ENCODE measurements at places on chromosomes 1 and 21. TPM values are rescaled to one million over a fixed set of nuclear protein-coding genes. Genes with fewer than 3 reads are reported as not detected.

The AMPD1 gene
- not detected for total RNA-seq

The DYNLT5 gene
- total RNA-seq, result not detected

The MX2 gene
- not detected for total RNA-seq

The FCGR3A gene
- total RNA-seq, result not detected

The TNFSF4 gene
- total RNA-seq, result 0.23 TPM

The KCND3 gene
- not detected for total RNA-seq

The TRAF3IP3 gene
- not detected for total RNA-seq

The TDRD5 gene
- 0.12 TPM for total RNA-seq

The BSND gene
- total RNA-seq, result not detected

DNA sequence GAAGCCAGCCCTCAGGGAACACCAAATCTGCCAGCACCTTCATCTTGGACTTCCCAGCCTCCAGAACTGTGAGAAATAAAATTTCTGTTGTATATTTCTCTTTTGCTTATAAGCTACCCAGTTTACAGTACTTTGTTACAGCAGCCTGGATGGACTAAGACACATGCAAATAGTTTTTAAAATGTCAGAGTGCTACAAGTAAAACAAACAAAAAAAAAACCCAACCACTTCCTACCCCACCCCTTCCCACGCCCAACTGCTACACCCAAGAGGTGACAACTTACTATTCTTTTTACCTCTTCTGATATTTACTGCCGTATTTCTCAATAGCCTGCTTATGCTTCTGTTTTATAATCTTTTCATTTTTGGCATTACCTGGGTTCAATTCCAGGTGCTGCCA is 8.6 kb upstream of the SPSB1 start:
- no peak for DNase-seq

DNA sequence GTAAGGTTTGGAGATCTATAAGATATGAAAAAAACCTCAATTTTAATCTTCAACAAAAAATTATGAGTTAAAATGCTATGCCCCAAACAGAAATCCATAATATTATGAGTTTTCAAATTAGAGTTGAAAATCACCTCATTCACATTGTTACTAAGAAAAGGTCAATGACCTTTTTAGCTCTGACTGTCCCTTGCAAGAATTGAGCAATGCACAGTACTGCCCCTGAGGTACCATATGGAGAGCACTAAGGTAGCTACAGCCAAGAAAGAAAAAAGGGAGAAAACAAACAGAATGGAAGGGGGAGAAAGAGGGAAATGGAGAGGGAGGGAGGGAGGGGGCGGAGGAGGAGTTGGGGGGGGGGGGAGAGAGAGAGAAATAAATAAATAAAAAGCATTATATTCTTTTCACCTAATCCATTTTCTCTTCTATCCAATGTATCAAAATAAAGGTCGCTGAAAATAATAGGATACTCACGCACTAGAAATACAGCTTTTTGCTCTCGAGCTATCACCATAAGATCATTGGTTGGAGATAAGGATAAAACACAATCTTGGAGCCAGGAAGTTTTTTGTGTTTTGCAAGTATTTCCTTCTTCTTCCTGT is 58.8 kb downstream of the RAB3GAP2 start:
- DNase-seq, result peak; percentile 42

DNA sequence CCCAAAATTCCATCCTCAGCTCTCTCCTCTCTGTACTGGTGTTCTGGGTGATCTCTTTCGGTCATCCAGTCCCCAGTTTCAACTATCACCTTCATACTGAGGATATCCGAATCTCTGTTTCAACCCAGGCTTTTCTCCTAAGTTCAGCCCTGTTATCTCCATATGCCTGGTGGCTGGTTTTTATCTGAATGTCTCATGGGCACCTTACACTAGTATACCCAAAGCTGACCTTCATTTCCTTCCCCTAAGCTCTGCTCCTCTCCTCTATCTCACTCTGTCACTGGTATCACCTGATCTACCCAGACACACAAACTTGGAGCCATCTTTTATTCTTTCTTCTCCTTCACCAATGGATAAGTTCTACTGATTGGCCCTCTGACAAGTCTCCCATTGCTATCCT is 53.0 kb downstream of the LRRC71 start:
- no peak for DNase-seq

- DNase-seq, result no peak
Measured at GRCh38 chr1:109485001-109485400, 1.3 kb downstream of the ATXN7L2 start.

DNA sequence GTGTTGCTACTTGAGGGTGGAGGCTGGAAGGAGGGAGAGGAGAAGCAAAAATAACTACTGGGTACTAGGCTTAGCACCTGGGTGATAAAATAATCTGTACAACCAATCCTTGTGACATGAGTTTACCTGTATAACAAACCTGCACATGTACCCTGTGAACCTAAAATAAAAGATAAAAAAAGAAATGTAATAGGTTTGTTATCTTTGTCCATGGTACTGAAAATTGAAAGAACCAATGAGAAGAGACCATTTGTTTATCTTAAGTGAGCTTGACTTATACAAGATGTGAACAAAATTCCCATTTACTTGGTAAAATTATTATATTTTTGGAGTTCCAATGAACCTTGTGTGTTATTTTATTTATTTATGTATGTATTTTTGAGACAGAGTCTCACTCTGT is 11.1 kb upstream of the USP25 start:
- no peak for DNase-seq

DNA sequence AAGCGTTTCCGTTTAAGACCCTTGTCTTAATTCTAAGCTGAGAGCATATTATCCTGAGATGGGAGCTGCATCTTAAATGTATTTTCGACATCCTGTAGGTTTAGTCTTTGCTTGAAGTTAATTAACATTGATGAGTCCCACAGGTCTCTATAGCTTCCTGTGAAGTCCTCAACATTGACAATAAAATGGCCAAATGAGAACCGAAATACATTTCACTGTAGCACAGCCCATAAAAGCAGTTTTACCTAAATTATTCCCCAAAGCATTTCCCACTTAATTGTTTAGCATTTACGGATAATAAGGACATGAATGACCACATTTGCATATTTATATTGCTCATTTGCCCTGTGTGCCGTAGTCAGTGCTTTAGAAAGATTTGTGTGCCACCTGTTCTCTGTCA is 116.4 kb downstream of the CRB1 start:
- DNase-seq, result no peak

DNA sequence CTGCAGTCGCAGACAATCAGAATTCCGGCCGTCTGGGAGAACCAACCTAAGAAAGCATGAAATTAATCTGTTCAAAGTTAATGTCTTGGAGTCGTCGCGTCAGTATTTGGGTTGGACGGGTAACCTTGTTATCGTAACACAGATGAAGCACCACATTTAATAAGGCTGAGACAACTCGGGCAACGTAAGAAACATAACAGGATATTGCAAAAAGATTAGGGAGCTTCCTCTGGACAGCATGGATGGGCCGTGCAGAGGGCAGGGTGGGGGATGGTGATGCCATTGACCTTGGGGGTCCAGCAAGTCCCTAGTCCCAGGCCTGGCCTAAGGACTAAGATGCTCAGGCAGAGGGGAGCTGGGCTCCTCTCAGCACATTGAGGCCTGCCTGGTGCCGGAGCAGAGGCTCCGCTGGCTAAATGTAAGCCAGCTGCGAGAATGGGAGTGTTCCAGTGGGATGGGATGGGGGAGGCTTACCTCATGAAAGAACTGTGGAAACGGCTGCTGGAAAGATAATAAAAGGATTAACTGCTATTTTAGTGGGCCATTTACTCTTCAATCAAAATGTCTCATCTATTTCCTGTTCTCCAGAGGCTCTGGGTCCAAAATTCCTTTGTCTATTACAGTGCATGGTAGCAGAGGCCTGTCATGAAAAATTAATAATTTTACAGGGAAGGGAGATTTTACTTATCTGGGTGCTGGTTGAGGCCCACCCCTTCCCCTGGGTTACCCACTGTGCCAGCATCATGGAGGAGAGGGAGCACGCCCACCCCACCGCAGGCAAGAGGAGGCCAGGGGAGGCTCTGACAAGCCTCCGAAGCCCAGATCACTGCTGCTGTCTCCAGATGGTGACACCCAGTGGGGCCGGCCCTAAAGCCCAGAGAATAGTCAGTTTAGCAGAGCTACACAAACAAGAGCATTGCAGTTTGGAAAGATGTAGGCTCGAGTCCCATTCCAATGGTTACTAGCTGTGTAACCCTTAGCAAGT is 131.6 kb downstream of the DMRTB1 start:
- no peak for DNase-seq

DNA sequence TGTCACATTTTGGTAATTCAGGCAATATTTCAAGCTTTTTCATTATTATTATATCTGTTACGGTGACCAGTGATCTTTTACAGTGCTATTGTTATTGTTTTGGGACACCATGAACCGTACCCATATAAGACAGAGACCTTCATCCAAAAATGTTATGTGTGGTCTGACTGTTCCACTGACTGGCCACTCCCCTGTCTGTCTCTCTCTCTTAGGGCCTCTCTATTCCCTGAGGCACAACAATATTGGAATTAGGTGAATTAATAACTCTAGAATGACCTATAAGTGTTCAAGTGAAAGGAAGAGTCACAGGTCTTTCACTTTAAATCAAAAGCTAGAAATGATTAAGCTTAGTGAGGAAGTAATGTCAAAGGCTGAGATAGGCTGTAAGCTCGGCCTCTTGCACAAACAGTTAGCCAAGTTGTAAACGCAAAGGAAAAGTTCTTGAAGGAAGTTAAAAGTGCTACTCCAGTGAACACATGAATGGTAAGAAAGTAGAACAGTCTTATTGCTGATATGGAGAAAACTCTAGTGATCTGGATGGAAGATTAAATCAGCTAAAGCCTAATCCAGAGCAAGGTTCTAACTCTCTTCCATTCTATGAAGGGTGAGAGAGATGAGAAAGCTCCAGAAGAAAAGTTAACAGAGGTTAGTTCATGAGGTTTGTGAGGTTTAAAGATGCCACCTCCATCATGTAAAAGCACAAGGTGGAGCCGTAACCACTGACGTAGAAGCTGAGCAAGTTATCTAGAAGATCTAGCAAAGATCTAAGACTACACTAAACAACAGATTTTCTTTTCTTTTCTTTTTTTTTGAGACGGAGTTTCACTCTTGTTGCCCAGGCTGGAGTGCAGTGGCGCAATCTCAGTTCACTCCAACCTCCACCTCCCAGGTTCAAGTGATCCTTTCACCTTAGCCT is 19.7 kb upstream of the DIPK1A start:
- no peak for DNase-seq

DNA sequence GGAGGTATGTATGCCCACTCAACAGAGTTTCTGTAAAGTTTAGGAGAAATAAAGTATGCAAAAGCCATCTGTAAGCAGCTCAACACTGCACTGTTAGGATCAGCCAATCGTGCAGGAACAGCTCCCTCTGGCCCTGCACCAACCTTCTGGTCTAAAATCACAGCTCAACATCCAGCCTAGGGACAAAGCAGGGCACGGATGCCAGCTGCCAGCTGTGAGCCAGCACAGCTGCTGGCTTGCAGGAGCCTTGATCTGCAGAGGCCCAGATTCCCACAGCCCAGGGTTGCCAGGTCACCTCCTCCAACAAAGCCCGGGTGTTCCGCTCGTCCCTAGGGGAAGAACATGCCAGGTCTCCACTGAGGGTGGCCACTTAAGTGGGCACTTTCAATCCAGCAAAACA is 8.6 kb downstream of the ACOT7 start:
- peak; percentile 35 for DNase-seq

- peak; percentile 56 for DNase-seq
Measured at GRCh38 chr1:153652805-153653500, 5.5 kb upstream of the SNAPIN start.

- peak; percentile 30 for DNase-seq
Measured at GRCh38 chr1:36089393-36090121, 865 bp downstream of the ADPRS start.

GRCh38 chr1:2151911-2152310 is 42.7 kb downstream of the FAAP20 start:
- DNase-seq, result no peak

- no peak for DNase-seq
Measured at GRCh38 chr1:12518931-12519692, 98.9 kb downstream of the DHRS3 start.

DNA sequence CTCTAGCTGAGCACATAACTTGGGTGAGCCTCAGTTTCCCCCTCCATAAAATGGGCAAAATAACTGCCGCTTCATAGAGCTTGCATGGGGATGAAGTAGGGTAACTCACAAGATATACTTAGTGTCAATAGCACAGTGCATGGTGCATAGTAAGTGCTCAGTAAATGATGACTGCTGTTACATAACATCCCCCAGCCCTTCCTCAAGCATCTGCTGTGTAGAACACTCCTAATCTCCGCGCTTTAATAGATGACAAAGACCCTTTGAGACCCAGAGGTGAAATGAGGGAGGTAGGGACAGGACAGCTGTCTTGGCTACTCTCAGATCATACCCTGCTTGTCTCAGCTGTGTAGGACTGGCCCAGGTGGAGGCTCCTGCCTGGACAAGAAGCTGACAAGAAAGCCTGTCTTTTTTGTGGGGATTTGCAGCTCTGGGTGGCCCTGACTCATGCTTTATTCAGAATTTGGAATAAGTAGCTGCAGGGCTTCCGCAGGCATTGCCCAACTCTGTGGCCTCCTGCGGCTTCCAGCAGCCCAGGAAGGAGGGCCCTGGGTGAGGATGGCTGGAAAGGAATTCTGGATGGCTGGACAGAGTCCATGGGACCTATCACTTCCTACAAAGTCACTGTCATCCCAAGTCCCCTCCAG is 20.7 kb upstream of the PADI4 start:
- peak; percentile 96 for DNase-seq

- DNase-seq, result no peak
Measured at GRCh38 chr21:43953021-43953420, 59.1 kb upstream of the TRAPPC10 start.

Measured in MCF 10A (cell line).